T-cell (primary cell): ENCODE measurements at places on chromosomes 13 and 19.

DNA sequence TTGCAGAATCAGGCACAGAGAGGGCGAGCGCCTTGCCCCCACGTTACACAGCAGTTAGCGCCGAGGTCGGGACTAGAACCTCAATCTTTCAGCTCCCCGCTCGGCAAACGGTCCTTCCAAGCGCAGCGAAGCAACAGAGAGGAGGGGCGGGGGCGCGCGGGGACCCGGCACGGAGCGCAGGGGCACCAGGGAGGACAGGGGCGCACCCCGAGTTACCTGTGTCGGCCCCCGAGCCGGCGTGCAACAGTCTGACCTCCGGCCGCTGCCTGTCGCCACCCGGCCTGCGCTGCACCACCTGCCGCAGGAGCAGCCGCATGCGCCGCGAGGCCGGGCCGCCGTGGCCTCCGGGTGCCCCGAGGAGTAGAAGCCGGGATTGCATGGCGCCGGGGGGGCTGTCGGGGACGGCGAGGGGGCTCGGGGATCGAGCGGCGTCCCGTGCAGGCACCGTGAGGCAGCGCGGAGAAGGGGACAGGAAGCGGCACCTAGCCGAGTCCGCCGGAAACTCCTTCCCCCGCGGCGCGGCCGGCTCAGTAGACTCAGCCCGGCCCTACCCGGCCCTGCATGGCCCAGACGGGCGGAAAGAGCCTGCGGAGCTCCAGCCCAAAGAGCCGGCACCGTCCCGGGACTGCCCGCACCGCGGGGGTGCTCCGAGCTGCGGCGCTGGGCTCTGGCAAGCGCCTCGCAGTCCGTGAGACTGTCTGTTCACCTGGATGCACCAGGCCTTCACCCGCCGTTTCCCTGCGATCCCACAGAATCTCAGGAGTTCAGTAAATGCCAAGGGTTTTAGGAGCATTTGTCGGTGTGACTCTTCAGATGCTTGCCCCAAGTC lies at the start of gene VWA8:
Gene VWA8 (minus strand): TSS at position 473 of the 829 bp plus-strand sequence. CDS start 94 bp downstream, at position 379.
- peak; percentile 78 for DNase-seq

- no peak for DNase-seq
Observed at GRCh38 chr13:102536695-102537485, 59.9 kb upstream of the TPP2 start.

- no peak for DNase-seq
Observed at GRCh38 chr19:19280561-19280960, 7.5 kb upstream of the TM6SF2 start.

DNA sequence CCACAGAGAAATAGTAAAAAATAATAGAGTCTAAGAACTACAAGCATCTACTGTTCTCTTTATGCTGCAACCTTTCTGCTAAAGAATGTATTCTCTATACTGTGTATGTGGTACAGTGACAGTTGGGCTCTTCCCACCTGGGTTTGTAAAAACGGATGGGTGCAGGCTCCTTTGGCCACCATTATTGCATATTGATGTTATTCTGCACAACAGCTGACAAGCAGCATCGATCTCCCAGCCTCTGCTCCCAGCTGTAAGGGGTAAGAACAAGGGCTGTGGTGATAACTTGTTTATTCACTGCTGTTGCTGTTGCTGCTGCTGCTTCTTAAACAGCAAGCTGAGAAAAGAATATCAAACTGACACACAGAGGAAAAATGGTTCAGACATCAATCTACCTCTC lies 56.1 kb downstream of the KCNRG start:
- DNase-seq = no peak

DNA sequence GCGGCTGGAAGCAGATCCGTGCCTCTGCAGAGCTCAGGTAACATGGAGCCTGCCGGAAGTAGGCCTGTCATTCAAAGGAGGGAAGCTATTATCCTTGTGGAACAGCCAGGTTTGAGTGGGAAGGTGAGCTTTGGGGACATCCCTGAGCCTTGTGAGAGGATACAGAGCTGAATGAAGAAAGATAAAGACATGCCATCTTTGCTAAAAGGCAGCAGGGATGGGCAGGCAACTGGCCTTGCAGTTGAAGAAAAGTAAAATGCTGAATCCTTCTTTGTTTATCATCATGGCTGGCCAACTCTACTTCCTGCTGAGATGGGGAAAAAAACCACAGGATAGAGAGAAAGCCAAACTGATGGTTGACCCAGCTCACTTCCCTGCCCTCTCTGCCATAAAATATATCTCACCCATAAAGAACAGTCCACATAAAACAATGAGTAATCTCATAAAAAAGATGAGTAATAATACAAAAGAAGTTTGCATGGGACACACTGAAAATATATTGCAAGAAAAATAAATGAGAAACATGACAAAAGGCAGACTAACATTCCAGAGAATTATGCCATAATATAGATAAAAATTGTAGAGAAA lies 226.3 kb downstream of the DLEU7 start:
- DNase-seq = no peak
